CD4-positive, alpha-beta T cell treated with Interleukin-10 for 1 hour (primary cell): ENCODE measurements at places on chromosomes 6 and 20.

GRCh38 chr6:169789146-169789943, 37.9 kb downstream of the ERMARD start:
- no peak for DNase-seq

- DNase-seq, result no peak
Measured at GRCh38 chr6:133070410-133071043, 170.6 kb upstream of the EYA4 start.

- DNase-seq, result no peak
Measured at GRCh38 chr6:162485464-162485863, 242.1 kb downstream of the PRKN start.

DNA sequence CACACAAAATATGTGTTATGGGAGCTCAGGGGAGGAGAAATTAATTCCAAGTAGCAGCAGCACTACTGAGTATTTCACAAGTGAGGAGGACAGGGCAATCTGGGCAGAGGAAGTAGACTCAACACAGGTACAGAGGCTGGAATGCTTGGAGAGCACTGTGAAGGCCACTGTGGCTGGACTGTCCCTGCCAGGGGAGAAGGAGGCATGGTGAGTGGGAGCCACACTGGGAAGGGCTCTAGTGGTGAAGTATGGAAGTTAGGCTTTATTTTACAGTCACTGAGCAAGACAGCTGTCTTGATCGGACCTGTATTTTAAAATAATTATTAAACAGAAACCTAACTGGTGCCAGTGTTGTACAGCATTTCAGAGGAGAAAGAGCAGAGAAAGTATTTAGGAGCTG, 28.8 kb downstream of the FAM229B start:
- DNase-seq, result no peak

DNA sequence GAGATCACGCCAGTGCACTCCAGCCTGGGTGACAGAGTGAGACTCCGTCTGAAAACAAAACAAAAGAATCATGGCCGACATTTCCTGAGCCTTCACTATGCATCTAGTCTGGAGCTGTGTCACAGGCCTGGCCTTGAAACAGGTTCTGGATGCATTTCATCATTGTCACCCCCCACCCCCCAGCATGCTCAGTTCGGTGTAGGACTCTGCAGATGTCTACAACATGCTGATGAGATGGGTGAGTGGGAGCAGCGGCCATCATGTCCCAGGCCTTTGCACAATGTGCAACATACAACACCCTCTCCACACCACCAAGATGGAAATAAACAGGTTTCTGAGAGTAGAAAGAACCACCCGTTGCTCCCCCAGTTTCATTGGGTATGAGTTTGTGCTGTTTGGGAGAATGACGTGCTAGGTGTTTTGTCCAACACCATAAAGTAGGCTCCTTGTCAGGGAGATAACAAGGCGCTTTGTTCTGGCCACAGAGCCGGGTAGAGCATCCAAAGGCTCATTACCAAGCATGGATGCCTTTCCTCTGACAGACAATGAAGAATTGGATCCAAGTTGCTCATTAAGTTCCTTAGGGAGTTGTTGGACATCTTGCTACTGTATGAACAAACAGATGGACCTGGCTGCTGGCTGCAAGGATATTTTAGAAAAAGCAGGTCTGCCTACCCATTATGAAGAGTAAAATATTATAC, 22.1 kb downstream of the SNHG17 start:
- no peak for DNase-seq

- DNase-seq, result no peak
Measured at GRCh38 chr20:40233406-40233805, 455.6 kb downstream of the MAFB start.
